KBM-7 (cell line): ENCODE measurements at places on chromosomes 13 and 19.
A peak's percentile ranks its signal among the peaks of the same experiment; 100 is the strongest.

DNA sequence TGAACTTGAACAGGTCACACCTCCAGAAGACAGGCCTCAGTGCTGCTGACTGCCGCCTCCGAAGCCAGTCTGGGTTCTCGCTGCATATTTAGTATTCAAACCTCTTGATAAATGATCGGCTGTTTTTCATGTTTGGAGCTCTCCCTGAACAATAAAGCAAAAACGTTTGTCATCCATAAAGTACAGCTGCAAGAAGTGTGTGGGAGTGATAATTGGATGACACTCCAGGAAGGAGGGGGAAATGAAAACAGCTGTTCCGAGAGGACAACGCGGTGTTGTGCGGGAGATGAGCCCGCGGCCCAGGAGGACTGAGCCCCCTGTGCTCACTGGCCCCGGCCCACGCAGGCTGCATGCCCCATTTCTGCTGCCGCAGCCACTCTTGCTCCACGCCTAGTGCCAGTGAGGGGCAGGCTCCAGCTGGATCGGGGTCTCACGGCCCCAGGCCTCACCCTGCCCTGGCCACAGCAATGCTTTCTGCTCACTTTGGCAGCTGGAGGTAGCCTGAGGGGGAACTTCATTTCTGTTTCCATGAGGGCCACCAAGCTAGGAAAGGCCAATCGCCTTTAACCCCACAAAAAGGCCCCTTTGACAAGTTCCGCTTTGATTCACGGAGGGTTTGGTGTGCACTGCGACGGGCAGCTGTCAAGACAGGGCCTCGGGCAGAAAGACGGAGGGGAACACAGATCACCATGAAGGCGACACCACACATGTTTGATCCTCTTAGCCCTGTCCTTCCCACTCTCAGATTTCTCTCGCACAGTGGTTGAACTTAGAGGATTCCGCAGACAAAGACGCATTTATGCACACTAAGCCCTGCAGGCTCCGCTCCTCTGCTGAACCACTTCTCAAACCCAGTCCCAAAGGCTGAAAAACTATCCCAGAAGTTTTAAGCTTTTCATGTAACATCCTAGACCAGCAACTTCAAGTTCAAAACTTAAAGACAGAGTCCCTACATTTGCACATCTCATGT lies 537.6 kb downstream of the EFNB2 start:
- DNase-seq, result no peak

DNA sequence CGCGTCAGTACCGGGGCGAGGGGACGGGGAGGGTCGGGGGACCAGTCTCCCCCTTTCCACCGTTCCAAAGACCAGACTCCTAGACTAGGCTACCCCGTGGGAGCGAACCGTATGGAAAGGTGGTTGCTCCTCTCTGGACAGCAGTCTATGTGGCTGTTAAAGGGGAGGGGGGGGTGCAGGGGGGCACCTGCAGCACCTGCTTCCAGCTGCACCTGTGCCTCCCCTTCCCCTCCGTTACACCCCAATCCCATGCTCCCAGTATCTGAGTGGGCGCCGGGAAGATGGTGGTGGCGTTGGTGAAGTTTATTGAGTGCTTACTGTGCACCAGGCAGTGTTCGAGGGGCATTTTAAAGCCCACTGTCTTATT lies 557 bp downstream of the ZNF524 start:
- no peak for DNase-seq

DNA sequence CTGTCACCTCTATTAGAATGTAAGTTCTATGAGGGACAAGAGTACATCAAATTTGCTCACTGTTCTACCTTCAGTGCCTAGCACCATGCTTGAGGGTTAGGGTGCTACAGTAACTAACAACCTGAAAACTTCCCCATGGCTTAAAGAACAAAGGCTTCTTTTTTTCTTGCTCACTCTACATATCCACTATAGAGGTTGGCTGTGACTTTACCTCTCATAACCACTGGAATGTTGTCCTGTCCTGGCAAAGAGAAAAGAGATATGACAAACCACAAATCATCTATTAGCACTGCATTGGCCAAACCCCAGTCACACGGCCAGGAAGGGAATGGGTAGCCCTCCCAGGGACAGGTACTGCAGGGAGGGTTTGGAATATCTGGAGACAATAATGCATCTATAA lies 23.2 kb upstream of the ACOD1 start:
- no peak for DNase-seq

- peak; percentile 83 for DNase-seq
Observed at GRCh38 chr19:51407511-51408131, 9.8 kb downstream of the SIGLEC10 start.

GRCh38 chr19:47081095-47081494 lies 32.5 kb downstream of the ZC3H4 start:
- no peak for DNase-seq
